Spleen (tissue), 13 donors: ENCODE measurements at places on chromosomes 6 and 20. TPM values are rescaled to one million over a fixed set of nuclear protein-coding genes. Genes with fewer than 3 reads are reported as not detected.

DNA sequence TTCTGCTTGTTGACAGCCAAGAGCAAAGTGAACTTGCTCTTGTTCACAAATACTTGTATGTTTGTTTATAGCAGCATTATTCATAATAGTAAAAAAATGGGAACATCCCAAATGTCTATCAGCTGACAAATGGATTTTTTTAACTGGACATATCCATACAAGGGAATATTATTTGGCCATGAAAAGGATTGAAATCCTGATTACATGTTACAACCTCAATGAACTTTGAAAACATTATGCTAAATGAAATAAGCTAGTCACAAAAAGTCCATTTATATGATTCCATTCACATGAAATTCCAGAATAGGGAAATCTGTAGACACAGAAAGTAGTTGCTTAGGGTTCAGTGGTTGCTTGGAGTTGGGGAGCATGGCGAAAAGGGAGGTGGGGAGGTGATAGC is 28.4 kb upstream of the BAG2 start:
- no peaks in the 10 kb centered on the region for H3K4me1 ChIP-seq
- H3K4me3 ChIP-seq = no peak overlapping the region
- H3K27ac ChIP-seq = no peak overlapping the region
- DNase-seq = no peak

GRCh38 chr20:33653900-33654596 is 8.1 kb upstream of the C20orf144 start:
- peaks cover 29% of the 10 kb centered on the region for H3K36me3 ChIP-seq
- H3K4me1 ChIP-seq = peaks cover 12% of the 10 kb centered on the region
- H3K4me3 ChIP-seq = no peak overlapping the region
- no peak overlapping the region for H3K27ac ChIP-seq
- peak; percentile 31 for DNase-seq
- H3K27me3 ChIP-seq = no peaks in the 10 kb centered on the region

GRCh38 chr6:87482366-87482765 is 9.6 kb downstream of the SLC35A1 start:
- no peak for DNase-seq
- H3K27ac ChIP-seq = peak overlapping the region; percentile 66

SLC24A3 gene
- 0.58 TPM for polyA plus RNA-seq
